Endothelial cell (in vitro differentiated cells): ENCODE measurements at places on chromosomes 6 and 20.

GRCh38 chr20:58048096-58048702 is 180.3 kb downstream of the ANKRD60 start:
- peak; percentile 51 for DNase-seq

DNA sequence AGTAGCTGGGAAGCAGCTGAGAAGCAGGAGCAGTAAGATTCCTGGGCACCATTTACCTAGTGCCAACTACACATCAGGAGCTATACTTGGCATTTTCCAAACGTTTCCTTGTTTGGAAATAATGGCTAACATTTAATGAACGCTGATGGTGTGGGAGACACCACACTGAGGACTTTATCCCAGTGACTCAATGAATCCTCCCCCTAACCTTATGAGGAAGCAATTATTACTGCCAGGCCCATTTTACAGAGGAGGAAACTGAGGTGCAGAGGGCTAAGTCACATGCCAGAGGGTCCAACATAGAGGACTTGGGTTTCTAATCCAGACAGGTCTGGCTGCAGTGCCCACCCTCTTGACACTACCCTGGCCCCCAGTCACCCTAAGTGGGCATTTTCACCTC is 6.1 kb downstream of the PTGIS start:
- no peak for DNase-seq

DNA sequence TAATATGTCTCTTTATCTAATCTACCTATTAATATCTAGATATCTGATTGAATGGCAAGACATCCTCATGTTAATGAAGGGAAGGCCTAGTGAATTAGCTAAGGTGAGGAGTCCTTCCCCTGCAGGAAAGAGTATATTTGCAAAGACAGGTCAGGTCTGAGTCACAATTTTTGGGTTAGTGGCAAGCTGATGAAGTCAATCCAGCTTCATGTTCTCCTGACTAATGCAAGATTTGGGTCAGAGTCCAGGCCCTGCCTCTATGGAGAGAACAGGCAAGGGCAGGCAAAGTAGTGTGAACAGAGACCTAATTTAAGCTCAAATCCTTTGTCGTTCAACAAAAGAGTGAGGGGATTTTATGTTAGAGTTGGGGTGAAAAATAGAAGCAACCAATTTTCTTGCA is 496.7 kb downstream of the BMP2 start:
- DNase-seq, result no peak

DNA sequence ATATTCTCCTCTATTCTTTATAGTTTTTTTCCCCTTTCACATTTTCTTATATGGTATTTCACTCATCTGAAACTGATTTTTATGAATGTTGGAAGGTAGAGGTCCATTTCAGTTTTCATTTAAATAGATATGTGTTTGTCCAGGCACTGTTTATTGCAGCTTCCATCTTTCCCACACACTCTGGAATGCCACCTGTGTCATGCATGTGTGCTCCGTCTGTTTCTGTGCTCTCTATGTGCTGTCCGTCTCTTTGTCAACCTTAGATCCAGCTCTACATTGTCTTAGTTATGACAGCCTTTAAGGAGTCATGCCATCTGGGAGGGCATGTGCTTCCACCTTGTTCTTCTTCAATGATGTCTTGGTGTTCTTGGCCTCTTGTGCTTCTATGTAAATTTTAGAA is 36.4 kb upstream of the RREB1 start:
- no peak for DNase-seq

DNA sequence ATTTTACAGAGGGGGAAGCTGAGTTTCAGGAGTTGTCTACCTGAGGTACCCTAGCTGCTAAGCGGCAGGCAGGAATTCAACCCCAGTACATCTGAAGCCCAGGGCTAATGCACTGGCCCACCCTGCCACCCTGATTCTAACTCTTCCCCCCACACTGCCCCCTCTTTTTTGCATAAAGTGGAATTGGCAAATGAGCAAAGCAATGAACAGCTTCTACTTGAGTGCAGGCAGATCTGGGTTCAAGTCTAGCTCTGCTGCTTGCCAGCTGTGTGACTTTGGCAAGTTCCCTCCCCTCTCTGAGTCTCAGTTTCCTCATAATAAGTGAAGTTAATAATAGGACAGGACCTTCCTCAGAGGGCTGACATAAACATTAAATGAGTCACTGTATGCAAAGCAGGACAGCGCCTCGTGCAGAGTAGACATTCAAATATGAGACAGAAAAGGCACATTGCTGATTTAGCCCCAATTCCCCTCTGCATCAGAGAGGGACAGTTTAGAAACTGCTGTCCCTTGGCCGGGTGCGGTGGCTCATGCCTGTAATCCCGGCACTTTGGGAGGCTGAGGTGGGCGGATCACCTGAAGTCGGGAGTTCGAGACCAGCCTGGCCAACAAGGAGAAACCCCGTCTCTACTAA is 4.7 kb downstream of the ADA start:
- DNase-seq, result no peak

GRCh38 chr6:57435475-57436160 is 118.2 kb downstream of the PRIM2 start:
- DNase-seq, result no peak

DNA sequence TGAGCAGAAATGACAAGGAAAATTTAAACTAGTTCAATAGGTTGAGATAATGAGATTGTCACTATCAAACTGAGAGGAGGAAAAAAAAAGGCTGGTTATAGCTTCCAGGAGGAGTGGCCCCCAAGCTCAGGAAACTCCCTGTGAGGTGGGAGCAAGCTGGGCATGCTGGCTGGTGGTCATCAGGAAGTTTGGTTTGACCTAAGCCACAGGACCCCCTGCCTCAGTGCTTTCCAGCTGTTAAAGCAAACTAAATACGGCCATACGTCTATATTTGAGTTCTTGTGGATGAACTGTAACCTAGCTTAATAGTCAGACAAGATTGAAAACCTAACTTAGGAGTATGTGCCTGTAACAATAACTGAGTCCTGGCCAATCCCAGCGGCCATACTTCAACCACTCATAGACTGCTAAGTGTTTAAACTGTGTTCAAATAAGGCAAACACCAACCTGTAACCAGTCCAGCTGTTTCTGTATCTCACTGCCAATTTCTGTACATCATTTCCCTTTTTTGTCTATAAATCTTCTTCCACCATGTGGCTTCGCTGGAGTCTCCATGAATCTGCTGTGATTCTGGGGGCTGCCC is 24.6 kb upstream of the ZBTB24 start:
- DNase-seq, result no peak

DNA sequence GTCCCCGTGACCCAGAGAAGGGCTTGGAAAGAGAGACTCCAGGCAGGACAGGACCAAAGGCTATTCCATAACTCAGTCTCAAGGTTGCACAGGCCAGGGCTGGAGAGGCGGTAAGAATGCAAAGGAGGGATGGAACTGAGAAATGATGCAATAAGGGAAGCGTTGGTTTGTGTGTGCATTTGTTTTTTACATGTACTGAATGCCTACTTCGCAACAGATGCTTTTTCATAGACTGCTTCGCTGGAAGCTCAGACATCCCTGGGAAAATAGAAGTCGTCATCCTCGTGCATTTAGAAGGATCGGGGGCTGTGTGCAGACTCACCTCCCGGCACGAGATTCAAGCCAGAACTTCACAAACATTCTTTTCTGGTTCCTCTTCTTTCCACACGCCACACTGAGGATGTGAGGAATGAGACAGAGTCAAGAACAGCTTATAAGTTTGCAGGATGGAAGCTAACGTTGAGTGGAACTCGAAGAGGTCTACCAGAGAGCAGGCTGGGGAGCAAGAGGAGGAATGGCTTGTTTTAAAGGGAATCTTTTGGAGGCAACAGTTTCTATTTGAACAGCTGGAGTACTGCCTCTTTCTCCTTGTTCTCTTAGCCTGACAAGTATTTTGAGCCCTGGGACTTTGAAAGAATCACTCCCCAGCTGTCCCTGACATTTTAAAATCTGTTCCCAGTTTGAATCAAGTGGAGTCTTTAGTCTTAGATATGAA is 19.3 kb upstream of the LY86 start:
- no peak for DNase-seq

DNA sequence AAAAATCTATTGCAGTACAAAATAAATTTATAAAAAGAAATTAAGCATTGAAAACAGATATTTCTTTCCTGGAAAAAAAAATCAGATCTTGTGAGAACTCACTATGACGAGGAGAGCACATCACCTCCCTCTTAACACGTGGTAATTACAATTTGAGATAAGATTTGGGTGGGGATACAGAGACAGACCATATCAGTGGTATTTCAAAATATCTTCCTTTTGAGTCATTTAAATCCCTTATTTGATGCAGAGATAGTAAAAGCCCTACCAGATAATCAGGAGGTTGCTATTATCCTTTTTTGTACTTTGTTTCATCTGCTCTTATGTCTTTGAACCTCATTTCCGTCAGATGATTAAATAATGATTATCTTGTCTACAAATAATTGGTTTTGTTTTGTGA is 800.4 kb downstream of the KIF16B start:
- no peak for DNase-seq

DNA sequence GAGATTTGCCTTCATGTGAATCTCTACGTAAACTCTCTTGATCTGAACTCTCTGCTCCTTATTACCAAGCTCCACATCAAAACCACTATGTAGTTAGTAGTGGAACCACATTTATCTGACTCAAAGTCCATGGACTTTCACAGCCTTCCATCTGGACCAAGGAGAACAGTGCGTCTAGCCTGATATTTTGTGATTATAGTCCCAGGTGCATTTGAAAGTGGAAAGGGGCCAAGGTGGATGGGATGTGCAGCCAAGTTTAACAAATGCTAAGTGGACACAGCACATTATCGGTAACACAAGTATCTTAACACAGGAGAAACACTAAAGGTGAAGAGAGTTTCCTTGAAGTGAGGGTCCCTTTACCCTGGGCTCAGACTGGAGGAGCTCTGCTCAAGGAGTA is 281.2 kb upstream of the SGK1 start:
- no peak for DNase-seq

DNA sequence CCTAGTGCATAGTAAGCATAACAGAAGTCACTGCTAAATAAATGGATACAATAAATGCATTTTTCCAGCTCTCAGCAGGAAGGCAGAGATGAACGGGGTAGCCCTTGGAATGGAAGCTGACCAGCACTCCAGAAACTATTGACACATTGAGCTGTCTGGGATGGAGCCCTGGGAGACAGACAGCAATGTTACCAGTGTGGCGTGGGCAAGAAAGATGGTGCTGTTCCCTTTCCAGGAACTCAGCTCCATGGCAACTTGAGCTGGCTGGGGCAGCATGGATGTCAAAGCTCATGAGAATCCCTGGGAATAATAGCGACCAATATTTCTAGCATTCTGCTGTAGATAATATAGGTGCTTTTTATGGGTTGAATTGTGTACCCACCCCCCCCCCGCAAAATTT is 104.3 kb upstream of the PTPRT start:
- no peak for DNase-seq

GRCh38 chr6:104483225-104483834 is 376.4 kb downstream of the HACE1 start:
- no peak for DNase-seq

DNA sequence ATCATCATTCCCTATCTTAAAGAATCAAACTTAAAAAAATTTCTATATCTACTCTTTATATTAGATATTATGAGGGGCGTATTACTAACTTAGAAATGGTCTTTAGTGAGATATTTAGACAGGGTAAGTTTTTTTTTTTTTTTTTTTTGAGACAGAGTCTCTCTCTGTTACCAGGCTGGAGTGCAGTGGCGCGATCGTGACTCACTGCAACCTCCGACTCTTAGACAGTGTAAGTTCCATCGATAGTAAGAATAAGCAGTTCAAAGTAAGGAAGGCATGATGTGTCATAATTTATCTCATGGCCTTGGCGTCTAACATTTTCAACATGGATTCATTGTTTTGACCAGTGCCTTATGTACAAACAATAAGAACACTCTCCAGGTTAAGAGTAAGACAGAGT is 72.4 kb downstream of the MLIP start:
- no peak for DNase-seq

DNA sequence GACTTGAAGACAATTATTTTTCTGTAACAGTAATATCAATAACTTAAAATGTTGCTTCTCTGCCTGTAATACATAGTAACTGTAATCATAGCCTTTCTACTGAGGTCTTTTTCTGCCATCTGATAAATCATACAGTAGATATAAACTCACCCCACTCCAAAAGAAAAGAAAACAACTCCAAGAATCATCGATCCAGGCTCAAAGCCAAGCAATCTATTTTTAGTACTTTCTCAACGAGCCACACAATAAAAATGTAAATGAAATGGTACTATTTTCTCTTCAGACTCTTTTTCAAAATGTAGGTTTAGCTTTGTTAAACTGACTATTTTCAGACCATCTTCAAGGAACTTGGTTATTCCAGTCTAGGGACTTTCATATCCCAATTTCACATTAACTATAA is 493.3 kb downstream of the ADGRB3 start:
- DNase-seq, result no peak

DNA sequence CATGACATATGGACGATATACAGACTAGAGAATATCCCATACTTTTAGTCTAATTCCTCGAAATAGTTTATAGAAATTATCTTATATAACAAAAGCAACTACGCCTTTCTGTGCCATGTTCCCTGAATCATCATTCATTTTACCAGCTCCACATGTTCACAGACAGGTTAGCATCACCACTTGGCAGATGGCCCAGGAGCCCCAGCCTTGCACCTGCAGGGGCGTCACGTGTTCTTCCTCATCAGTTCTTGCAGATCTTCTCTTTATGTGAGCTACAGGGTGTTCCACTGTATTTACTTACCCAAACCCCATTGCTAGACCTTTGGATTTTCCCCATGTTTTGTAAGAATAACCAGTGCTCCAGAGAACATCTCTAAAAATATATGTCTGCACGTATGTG is 12.6 kb upstream of the BNIP5 start:
- DNase-seq, result no peak

DNA sequence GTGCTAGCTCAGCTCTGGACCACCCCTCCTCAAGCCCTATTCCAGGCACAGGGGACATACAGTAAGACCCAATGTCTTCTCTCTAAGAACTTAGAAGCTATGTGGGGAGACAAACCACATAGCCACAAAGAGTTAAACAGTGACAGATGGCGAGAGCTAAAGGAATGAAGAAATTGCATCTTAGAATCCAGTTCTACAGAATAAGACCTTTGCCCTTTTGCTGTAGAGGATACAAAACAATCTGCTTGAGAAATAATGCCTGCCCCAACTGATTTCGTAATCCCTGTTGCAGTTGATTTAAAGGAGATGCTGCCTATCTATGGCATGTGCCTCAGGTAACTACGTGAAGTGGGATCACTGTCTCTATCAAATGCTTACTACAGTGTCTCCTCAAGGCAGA is 31.2 kb downstream of the TNFRSF21 start:
- no peak for DNase-seq
